ENCODE measurements at places on chromosomes 12 and 14. TPM values are rescaled to one million over a fixed set of nuclear protein-coding genes. Genes with fewer than 3 reads are reported as not detected.

Gene RPL36AL
- 341 TPM for total RNA-seq

DNA sequence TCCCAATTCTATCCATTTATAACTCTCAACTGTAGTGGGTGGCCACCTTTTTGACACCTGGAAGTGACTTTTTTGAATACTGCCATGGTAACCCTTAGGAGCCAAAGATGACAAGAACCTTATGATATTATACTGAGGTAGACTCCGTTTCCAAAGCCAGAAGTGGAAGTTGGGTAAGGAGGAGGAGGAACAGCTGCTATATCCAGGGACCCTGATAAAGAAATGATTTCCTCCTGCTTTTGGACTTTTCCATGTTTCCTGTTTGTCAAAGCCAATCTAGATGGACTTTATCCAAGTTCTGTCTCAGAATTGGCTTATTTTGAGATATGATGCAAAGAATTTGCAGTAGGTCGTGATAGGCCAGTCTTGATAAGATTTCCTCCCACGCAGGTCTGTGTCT is 14.3 kb downstream of the TRIM9 start:
- no peak for DNase-seq

Gene PAPLN
- 60.1 TPM for total RNA-seq

Gene DAAM1
- 65.3 TPM for total RNA-seq

GRCh38 chr14:105330491-105330895 is 15.9 kb downstream of the PACS2 start:
- DNase-seq, result peak; percentile 82

Data from dermis blood vessel endothelial cell (primary cell).